ENCODE measurements at places on chromosomes 5 and 9.
A peak's percentile ranks its signal among the peaks of the same experiment; 100 is the strongest.

DNA sequence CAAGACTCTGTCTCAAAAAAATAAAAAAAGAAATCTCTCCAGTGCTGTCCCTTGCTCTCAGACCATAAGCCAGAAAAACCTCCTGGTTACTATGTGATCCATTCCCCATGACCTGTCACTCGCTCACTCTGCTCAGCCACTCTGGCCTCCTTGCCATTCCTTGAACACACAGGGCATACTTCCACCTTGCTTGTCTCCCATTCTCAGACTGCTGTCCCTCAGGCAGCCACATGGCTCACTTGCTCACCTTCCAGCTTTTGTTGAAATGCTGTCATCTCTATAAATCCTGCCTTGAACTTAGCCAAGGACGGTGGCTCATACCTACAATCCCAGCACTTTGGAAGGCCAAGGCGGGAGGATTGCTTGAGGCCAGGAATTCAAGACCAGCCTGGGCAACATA is 82.9 kb downstream of the UGCG start:
- no peak for DNase-seq

GRCh38 chr9:72509053-72509452 is 12.4 kb upstream of the TMC1 start:
- no peak for DNase-seq

GRCh38 chr9:117826837-117827236 is 122.6 kb downstream of the TLR4 start:
- DNase-seq = no peak

- no peak for DNase-seq
Observed at GRCh38 chr5:143471666-143472464, 68.4 kb upstream of the NR3C1 start.

- DNase-seq = no peak
Observed at GRCh38 chr9:98790134-98790841, 6.1 kb downstream of the ANKS6 start.

GRCh38 chr5:72157625-72157962 is 50.3 kb downstream of the MAP1B start:
- no peak for DNase-seq

DNA sequence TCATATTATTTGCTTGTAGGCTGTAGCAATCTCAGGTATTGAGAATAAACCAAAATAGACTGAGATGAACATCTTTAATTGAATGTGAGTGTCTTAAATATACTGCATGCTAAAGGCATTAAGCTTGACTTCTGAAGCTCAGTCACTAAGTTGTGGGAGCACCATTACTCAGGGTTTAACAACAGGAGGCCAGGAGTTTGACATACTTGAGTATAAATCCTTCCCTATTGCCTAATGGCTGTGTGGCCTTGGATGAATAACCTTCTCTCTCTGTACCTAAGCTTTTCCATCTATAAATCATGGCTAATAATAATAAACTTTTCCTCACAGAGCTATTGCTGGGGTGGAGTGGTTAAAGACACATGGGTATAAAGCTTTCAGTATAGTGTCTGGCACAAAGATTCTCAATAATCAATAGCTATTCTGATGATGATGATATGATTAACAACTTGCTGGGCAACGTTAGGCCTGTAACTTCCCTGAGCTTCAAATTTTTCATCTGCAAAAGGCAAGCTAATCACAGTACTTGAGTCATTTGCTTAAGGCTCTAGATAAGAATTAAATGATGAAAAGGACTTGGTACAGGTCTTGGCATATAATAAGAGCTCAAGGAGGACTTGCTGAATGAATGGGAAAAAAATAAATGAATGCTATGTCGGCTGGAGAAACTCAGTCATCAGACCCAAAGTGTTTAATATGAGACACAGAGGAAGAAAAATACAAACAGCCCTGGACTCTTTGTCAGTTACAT is 174.0 kb upstream of the IL12B start:
- DNase-seq = no peak

DNA sequence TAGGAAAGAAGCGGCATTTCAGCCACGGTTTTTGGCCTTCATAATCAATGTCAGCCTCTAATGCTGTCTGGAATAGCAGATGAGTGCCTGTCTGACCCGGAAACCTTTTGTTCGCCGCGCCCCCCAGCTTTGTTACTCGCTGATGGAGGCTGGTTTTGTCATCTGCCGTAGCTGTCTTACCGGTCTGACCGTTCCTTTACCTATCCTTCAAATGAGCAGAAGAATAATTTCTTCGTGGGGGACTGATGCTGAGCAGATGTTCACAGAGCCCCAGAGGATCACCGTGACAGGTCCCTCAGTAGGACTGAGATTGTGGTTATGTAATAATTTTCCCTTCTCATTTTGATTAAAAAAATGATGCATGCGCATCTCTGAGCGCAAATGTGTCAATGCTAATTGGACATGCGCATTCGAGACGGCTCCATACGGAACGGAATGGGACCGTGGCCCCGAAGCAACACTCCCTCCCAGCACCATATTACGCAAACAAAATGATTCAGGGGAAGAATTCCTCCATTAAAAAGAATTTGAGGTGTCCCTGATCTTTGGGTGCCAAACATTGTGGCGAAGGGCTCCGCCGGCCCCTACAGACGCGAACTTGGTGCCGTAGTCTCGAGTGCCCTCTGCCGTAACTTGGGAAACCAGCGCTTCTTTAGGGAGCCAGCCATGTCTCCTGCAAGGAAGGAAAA is 27.6 kb downstream of the TLX3 start:
- no peak for DNase-seq

GRCh38 chr5:9042241-9042640 is 503.6 kb downstream of the SEMA5A start:
- no peak for DNase-seq

- DNase-seq = no peak
Observed at GRCh38 chr5:65050140-65050539, 281.4 kb downstream of the CWC27 start.

DNA sequence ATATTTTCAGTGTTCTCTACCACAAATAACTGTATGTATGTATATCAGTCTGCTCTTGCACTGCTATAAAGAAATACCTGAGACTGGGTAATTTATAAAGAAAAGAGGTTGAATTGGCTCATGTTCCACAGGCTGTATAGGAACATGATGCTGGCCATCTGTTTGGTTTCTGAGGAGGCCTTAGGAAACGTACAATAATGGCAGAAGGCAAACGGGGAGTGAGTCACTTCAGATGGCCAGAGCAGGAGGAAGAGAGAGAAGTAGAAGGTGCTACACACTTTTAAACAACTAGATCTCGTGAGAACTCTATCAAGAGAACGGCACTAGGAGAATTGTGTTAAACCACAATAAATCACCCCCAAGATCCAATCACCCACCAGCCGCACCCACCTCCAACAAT is 121.7 kb downstream of the ADAMTS6 start:
- DNase-seq = no peak

- DNase-seq = no peak
Observed at GRCh38 chr5:138661291-138661960, 86.2 kb upstream of the HSPA9 start.

- no peak for DNase-seq
Observed at GRCh38 chr5:21654556-21654955, 1198.6 kb downstream of the CDH12 start.

- DNase-seq = no peak
Observed at GRCh38 chr5:126268697-126269315, 154.4 kb upstream of the GRAMD2B start.

GRCh38 chr9:5184776-5185175 is 663 bp downstream of the INSL6 start:
- no peak for DNase-seq

- no peak for DNase-seq
Observed at GRCh38 chr5:10725636-10726035, 35.4 kb downstream of the DAP start.

DNA sequence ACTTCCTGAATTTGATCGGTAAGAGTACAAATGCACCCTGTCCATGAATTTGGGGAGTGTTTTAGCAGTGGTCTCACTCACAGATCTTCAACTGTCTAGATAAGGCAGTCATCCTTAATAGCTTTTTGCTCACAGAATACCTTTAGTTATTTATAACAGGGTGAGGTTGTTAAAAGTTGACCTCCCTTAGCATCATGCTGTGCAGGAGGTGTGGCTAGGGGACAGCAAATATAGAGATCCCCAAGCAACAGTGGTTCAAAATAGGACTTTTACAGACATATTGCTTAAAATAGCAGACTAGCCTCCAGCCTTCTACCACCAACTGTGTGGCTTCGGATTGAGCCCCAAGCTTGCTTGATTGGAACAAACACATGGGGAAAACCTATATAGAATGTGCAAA is 724.4 kb downstream of the TLE1 start:
- no peak for DNase-seq

DNA sequence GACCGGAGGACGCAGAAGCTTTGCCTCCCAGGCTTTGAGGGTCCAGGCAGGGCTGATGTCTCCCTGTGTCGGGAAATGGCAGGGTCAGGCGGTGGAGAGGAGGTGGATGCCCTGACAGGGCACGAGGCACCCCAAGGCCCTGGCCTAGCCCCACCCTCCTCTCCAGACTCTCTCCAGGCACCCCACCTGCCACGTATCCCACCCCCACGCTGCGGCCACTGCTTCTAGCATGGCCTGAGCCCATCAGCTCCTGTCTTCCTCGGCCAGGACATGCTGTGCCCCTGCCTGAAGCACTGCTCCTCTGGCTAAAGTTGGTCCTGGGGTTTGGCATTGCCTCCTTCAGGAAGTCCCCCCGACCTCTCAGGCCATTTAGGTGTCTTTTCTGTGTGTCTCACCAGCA is 64.2 kb upstream of the RXRA start:
- no peak for DNase-seq

DNA sequence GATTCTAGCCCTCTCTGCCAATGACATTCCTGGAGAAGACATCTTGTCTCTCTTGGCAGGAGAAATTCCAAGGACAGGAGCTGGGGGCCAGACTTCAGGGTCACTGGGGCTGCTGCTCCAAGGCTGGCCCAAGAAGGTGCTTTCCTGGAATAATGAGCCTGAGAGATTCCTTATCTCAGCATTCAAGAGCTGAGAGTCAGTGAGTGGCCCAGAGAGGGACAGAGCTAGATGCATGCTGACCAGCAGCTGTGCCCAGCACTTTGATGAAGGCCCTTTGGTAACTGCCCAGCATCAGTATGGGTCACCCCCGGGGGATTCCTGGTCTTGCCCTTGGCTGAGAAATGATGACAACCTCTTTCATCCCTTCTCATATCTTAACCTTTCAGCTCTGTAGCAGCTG is 47.7 kb upstream of the CTNNA1 start:
- no peak for DNase-seq

- no peak for DNase-seq
Observed at GRCh38 chr9:34499076-34499475, 23.7 kb downstream of the ENHO start.

DNA sequence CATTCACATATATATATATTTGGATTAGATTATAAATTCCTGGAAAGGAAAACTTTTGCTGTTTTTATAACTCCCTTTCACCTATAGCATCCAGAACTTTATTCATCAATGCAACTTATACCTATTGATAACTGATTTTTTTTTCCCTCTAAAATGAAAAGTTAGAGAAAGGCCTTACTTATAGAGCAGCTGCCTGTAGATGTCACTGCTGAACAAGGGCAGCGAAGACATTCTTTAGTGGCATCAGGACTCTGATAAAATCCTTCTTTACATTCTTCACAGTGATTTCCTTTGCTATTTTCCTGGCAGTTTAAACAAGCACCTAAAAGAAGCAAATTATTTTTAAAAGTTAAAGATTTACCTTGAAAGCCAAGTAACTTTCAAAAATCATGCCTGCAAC is 32.3 kb upstream of the CDK5RAP2 start:
- no peak for DNase-seq

GRCh38 chr9:35604578-35605350 is at the start of gene TESK1:
TSS of gene TESK1 (plus strand) at chr9:35605262. CDS start at chr9:35605620, 358 bp downstream.
- DNase-seq = peak; percentile 73

DNA sequence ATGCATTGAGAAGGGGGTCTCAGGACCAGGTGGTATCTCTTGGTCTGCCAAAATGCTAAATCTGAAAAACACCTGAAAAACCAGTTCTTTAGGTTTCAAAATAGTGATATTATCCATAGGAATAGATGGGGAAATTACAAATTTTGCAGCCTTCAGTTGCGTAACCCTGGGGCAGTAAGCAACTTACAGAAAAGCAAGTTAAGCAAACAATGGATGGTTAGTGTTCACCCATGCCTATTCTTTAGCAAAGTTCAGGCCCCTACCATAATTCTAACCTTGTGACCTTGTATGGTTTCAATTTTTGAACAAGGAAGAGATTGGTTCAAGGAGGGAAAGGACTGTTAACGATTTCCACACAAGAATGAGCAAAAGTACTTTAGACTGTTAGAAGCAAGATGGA is 24.5 kb downstream of the GLRX start:
- DNase-seq = no peak

GRCh38 chr9:125635888-125636287 is 71.1 kb downstream of the MAPKAP1 start:
- no peak for DNase-seq

GRCh38 chr5:28850320-28850921 is 1812.0 kb upstream of the CDH9 start:
- DNase-seq = no peak

DNA sequence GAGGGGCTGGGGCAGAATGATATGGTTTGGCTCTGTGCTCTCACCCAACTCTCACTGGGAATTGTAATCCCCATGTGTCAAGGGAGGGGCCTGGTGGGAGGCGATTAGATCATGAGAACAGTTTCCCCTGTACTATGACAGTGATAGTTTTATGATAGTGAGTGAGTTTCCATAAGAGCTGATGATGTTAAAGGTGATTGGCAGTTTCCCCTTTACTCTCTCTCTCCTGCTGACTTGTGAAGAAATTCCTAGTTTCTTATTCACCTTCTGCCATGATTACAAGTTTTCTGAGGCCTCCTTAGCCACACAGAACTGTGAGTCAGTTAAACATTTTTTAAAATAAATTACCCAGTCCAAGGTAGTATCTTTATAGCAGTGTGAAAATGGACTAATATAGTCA is 120.4 kb upstream of the CDH9 start:
- DNase-seq = no peak

DNA sequence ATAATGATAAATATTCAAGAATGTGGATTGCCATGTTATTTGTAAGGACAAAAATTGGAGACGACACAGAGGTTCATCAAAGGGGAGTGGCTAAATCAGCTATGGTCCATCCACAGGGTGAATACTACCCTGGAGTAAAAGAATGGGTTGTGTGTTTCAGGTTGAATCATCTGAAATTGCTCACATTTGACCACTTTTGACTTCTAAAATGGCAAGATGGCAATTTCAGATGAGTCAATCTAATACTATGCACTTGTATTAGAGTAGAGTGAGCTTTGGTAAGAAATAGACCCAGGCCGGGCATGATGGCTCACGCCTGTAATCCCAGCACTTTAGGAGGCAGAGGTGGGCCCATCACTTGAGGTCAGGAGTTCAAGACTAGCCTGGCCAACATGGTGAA is 131.8 kb downstream of the GAPVD1 start:
- DNase-seq = no peak

DNA sequence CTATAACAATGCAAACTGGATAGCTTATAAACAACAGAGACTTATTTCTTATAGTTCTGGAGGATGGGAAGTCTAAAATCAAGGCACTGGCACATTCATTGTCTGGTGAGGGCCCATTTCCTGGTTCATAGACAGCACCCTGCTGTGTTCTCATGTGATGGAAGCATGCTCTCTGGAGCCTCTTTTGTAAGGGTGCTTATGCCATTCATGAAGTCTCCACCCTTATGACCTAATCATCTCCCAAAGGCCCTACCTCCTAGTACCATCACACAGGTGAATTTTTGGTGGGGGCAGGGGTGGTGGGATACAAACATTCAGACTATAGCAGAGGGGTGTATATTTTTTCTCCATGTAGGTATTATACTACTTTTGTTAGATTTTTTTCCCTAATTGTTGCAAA is 92.4 kb downstream of the UNC13B start:
- no peak for DNase-seq

GRCh38 chr5:154997746-154998145 is 15.8 kb upstream of the KIF4B start:
- DNase-seq = no peak

Measured in stimulated activated CD4-positive, alpha-beta T cell treated with anti-CD3 and anti-CD28 coated beads, TNF-alpha, amount 100 ng/mL, for 4 hours (primary cell).